ENCODE measurements at places on chromosomes 1 and 21.

- no peak overlapping the region for H3K4me3 ChIP-seq
- H3K27ac ChIP-seq = no peak overlapping the region
- no peaks in the 10 kb centered on the region for H3K27me3 ChIP-seq
- DNase-seq = no peak
- no peaks in the 10 kb centered on the region for H3K4me1 ChIP-seq
Measured at GRCh38 chr1:22204057-22204840, 61.4 kb upstream of the WNT4 start.

GRCh38 chr1:188070848-188071247 is 1242.1 kb downstream of the PLA2G4A start:
- no peak overlapping the region for H3K4me3 ChIP-seq
- no peak overlapping the region for H3K27ac ChIP-seq
- H3K27me3 ChIP-seq = no peaks in the 10 kb centered on the region
- no peaks in the 10 kb centered on the region for H3K36me3 ChIP-seq

GRCh38 chr1:88609051-88609450 is 75.0 kb upstream of the PKN2 start:
- H3K27ac ChIP-seq = no peak overlapping the region
- DNase-seq = no peak
- no peak overlapping the region for H3K4me3 ChIP-seq

- DNase-seq = no peak
- H3K27me3 ChIP-seq = no peaks in the 10 kb centered on the region
- no peak overlapping the region for H3K27ac ChIP-seq
Measured at GRCh38 chr1:10620776-10621175, 146.0 kb downstream of the PEX14 start.
